ENCODE measurements at places on chromosomes 1 and 21.
A peak's percentile ranks its signal among the peaks of the same experiment; 100 is the strongest.

DNA sequence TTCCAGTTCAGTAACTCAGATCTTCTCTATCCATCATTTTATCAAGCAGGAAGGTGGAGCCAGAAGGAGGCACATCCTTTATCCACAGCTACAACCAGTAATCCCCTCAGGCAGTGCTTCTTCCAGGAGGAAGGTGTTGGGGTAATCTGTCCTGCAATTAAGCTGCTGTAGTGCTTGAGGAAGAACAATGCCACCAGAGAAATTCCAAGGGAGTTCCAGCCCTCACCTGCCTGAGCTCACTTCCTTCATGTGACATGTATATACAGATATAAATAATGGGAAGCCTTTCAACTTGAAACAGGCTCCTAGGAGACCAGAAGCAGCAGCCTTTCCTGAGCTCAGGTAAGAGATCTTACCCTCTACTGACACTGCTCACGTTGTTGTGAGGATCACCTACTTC lies 2.2 kb upstream of the IL20 start:
- DNase-seq, result no peak

DNA sequence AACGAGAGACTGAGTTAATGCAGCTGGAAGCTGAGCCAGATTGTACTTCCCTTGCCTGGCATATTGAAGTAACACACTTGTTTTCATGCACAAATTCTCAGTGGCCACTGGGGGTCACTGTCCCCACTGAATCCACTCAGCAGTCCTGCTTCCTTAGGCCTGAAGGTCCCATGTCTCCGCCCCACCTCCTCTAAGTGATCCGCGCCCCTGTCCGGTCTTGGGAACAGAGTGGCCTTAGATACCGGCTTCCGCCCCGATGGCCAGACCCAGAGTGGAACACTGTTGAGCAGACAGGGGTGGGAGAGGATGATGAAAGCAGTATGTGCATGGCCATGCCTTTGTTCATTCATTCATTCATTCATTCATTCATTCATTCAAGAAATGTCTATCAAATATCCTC lies 34.8 kb downstream of the CHAF1B start:
- no peak for DNase-seq

GRCh38 chr1:109298666-109299557 lies 7.9 kb downstream of the MYBPHL start:
- no peak for DNase-seq

DNA sequence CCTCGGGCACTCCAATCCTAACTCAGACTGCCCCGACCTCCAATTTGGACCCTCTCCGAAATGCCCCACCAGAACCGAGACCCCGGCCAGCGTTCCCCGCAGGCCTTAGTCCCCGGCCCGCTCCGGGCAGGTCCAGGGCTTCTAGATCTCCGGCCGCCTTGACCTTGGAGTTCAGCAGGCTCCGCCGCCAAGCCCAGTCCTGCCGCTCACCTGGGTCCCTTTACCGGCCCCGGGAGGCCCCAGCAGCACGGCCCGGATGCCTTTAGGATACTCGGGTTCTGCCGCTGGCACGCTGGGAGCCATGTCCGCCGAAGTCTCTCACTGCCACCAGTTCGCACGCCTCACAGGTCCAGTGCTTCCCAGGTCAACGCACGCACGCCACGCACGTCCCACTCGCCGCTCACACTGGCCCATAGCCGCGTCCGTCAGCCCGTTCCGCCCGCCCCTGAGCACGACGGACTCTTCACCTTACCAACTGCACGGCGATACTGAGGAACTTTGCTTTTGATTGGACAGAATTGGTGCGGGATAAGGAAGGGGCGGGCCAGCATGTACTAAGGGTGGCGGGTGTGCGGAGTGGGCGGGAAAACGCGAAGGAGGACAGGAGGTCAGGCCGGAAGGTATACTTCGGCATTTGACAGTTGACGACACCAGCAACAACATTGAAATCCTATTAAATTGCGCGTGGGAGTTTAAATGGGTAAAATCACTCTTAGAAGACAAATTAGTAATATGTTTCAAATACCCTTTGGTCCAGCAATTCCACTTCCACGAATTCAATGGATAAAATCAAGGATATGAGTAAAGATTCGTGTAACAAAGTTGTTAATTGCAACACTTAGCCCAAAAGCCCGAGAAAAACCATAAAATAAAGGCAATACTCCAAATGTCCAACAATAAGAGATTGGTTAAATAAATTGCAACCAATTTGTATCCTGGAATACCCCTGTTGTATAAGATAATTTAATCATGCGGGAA lies at the start of gene AK2:
AK2 (minus strand) TSS at position 358 of the 978 bp plus-strand sequence; CDS start at position 303, 55 bp downstream.
- peak; percentile 94 for DNase-seq

GRCh38 chr1:230085178-230085515 lies 18.1 kb downstream of the GALNT2 start:
- DNase-seq, result no peak

DNA sequence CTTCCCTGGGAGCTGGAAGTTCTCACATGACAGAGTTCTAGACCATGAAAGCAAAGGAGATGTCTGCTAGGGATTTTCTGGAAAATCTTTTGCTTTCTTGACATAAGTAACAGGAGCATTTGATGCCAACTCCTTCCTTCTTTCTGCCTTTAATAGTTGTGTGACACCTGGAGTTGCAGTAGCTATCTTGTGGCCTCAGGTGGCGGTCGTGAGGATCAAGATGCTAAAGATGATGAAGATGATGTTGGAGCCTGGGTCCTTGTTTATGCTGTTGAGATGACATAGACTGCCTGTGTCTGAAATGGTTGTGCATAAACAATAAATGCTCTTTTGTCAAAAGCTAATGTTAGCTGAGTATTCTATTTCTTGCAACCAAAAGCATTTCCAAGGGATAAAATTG lies 32.7 kb upstream of the KIRREL1 start:
- no peak for DNase-seq

GRCh38 chr1:40948741-40949443 lies 30.6 kb upstream of the CTPS1 start:
- DNase-seq, result no peak

GRCh38 chr1:15304708-15305467 lies 57.9 kb downstream of the FHAD1 start:
- peak; percentile 44 for DNase-seq

DNA sequence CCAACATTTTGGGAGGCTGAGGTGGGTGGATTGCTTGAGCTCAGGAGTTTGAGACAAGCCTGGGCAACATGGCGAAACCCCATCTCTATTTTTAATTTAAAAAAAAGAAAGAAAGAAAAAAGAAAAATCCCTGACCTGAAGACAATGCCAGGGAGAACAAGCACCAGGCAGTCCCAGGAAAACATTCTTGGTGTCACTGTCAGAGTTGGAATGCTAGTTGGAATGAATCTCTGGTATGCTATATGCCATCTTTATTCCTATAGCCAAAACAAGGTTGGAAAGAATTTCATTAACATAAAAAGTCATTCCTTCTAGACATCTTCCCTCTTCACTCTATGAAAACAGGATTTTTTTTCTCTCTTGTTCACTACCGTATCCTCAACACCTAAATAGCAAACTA lies 2.8 kb downstream of the DNAJC8 start:
- DNase-seq, result no peak

DNA sequence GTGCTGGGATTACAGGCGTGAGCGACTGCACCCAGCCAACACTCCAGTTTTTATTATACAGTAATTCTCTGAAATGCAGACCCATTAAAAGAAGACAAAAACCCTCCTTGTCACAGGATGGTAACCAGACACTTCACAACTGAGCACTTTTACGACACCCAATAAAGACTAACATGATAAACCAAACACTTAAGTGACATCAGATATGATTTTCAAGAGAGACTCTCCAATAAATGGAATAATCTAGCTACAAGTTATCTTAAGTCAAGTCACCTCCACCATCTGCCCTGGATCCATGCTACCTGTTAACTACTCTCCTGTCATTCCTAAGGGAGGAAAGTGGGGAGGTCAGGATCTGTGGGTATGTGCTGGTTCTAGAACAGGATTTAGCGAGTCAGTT lies 5.6 kb downstream of the GNG12 start:
- DNase-seq, result no peak

DNA sequence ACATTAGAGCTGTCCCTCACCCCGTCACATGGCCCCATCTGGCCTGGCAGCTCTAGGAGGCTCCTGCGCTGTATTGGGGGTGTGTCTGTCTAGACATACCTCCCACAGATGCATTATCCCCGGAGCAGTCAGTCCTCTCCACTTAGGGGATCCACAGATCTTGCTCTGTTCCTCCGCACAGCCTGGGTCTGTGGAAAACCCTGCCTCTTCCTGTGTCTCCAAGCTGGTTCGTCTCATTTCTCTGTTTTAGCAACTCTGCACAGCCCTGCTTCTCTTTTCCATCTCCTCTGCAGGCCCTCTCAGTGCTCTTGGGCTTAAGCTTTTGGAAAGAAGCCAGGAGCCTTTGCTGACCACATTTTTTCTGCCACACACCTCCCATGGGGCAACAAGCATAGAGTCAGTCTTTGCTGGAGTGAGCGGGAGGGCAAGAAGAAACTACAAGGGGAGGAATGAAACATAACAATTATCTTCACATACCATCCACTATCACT lies 241.5 kb downstream of the FOXD2 start:
- no peak for DNase-seq

GRCh38 chr1:10765734-10766478 lies 30.5 kb downstream of the CASZ1 start:
- no peak for DNase-seq

DNA sequence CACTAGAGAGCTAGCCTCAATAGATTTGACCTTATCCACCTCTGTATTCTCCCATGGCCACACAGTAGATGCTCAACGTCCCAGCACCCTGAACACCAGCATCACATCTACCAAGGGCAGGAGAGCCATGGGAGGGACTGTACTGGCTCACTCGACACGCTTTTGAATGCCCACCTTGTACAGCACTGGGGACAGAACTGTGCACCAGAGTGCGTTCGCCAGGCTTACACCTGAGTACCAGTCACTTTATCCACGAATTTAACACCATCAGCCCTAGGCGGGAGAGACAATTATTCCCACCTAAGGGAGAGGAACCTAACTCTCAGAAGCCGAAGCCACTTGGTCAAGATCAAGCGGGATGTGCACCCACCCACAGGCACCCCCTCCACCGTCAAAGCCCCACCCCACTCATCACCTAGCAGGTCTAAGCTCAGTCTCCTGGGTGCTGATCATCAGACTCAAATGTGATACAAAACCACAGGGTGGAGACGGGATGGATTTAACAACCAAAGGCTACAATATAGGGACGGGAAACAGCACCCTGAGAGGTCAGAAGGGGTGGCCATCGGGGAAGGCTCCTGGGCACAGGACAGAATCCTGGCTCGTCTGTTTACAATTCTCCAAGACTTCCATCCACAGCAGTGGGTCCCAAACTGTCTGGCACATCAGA lies 110.5 kb downstream of the GLIS1 start:
- no peak for DNase-seq

GRCh38 chr1:225097175-225097574 lies 167.7 kb downstream of the DNAH14 start:
- DNase-seq, result no peak

GRCh38 chr1:171715813-171716251 lies 26.0 kb downstream of the VAMP4 start:
- DNase-seq, result no peak

DNA sequence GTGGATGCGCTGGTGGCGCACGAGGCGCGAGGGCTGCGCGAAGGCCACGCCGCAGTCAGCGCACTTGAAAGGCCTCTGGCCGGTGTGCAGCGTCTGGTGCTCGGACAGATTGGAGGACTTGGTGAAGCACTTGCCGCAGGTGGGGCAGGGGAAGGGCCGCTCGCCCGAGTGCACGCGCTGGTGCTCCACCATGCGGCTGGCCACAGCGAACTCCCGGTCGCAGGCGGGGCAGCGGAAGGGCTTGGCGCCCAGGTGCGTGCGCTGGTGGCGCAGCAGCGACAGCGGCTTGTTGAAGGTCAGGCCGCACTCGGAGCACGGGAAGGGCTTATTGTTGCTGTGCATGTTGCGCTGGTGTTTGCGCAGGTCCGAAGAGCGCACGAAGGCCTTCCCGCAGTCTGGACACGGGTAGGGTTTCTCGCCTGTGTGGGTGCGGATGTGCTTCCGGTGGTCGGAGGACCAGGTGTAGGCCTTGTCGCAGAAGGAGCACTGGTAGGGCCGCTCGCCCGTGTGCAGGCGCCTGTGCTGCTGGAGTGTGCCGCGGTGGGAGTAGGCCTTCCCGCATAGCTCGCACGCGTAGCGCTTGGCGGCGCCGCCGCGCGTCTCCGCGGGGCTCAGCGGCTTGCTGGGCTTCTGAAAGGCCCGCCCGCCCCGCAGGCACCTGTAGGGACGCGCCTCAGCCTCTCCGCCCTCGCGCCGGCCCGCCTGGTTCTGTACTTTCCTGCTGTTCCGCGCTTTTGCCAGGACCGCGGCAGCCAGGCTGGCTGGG lies 4.7 kb downstream of the ZNF648 start:
- no peak for DNase-seq

DNA sequence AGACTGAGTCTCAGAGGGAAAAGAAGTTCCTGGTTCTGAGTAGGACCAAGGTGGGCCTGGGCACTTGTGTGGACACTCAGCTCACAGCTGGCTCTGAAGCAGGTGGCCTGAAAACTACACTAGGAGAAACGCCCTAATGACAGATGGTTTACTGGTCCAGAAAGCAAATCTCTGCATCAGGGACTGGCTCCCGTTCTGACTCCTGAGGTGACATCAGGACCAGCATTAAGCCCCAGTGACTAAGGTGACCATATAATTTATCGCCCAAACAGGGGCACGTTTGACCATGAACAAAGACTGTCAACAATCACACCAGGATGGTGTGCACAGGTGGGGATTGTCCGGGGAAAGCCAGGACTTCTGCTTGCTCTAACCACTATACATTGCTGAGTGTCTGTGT lies 12.2 kb upstream of the CD34 start:
- DNase-seq, result no peak

GRCh38 chr1:231734417-231734816 lies 107.8 kb downstream of the DISC1 start:
- no peak for DNase-seq

- DNase-seq, result no peak
These were observed 88.1 kb upstream of the TTC39A start for GRCh38 chr1:51418384-51418959.

GRCh38 chr1:222994511-222995235 lies 148.4 kb downstream of the TLR5 start:
- DNase-seq, result no peak

DNA sequence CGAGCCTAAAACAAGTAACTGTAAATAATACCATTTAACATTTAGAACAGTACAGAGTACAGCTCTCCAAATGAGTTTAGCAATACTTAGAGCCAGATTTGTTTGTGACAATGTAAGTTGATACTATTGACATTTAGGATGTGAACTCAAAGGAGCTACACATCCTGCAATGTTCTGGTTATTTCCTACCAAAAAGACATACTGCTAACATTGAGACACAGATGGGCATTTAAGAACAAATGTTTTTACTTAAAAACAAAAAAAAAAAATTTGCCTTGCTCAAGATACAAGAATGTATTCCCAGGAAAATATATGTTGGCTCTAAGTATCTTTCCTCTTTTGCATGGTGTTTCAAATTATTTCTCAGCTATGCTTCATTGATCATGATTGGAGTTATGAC lies 1464.8 kb upstream of the PRMT6 start:
- no peak for DNase-seq

- DNase-seq, result no peak
These were observed 184.5 kb downstream of the KAZN start for GRCh38 chr1:14782741-14783591.

GRCh38 chr1:27966402-27967105 lies 6.8 kb downstream of the XKR8 start:
- no peak for DNase-seq

- no peak for DNase-seq
These were observed 1722.4 kb downstream of the PLA2G4A start for GRCh38 chr1:188551176-188551575.

GRCh38 chr21:36703626-36704280 lies 4.8 kb downstream of the SIM2 start:
- DNase-seq, result no peak

GRCh38 chr1:212229654-212230053 lies 55.6 kb upstream of the PPP2R5A start:
- no peak for DNase-seq

GRCh38 chr21:31283025-31283424 lies 61.0 kb downstream of the TIAM1 start:
- DNase-seq, result no peak

Measured in cerebellar nuclear complex (tissue), 1 donor.